ENCODE measurements at places on chromosomes 13 and 19. TPM values are rescaled to one million over a fixed set of nuclear protein-coding genes. Genes with fewer than 3 reads are reported as not detected.
A peak's percentile ranks its signal among the peaks of the same experiment; 100 is the strongest.

The KCNN4 gene
- 147 TPM for total RNA-seq

DNA sequence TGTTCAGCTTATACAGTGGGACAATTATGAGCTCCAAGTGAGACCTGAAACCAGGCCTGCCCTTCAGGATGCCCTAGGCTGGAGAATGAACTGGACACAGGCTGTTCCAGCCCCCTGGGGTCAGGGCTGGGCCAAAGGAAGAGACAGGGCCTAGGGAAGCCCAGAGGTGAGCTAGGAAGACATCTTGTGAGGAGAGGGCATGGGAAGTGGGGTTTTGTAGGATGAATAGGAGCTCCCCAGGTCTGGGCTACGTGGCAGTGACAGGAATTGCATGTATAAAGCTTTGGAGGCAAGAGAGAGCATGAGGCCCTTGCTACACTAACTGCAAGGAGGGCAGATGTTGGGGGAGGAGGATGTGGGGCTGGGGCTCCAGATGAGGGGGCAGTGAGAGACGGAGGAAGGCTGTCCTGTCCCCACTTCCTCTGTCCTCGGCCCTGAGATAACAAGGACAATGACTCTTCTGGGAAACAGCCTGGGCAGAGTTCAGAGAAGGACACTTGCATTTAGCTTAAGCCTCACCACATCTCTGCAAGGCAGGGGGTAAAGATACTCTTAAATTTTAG is 1.5 kb upstream of the TBXA2R start:
- DNase-seq, result no peak

The PRRG2 gene
- 19.0 TPM for total RNA-seq

DNA sequence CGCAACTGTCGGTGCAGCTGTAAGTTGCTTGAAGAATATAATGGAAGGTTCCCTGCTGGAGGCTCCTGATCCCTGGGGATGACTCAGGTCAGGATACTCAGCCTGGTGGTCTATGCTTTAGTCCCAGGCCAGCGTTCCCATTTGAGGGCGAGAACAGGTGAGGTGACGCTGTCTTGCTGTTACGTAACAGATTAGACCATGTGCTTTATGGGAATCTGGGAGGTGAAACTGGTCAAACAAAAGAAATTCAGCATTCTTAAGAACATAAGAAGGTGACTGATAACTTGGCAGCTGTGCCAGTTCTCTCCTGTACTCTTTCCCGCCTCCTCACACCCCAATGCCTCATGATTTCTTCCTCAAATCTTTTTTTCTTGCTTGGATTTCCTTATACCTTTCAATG is at the start of gene CXCL17:
Gene CXCL17 (minus strand): TSS at position 114 of the 400 bp plus-strand sequence. CDS start 114 bp downstream, outside the sequence.
- peak; percentile 19 for DNase-seq

- DNase-seq, result no peak
These were observed 64.1 kb upstream of the RANBP3 start for GRCh38 chr19:6041991-6042481.

The TPM4 gene
- 224 TPM for total RNA-seq

The BRSK1 gene
- total RNA-seq, result 3.8 TPM

DNA sequence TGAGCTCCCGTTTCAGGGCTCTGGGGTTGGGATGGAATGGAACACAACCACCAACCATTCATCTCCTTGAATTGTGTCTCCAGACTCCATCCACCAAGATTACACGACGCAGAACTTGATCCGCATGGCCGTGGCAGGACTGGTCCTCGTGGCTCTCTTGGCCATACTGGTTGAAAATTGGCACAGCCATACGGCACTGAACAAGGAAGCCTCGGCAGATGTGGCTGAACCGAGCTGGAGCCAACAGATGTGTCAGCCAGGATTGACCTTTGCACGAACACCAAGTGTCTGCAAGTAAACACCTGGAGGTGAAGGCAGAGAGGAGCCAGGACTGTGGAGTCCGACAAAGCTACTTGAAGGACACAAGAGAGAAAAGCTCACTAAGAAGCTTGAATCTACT is 15.5 kb downstream of the FCAR start:
- DNase-seq, result no peak

The WDFY2 gene
- total RNA-seq, result 5.9 TPM

- no peak for DNase-seq
These were observed 90.4 kb downstream of the STOML3 start for GRCh38 chr13:38900188-38900587.
